CD4-positive, alpha-beta T cell treated with Interleukin-21 for 1 hour (primary cell): ENCODE measurements at places on chromosomes 11 and 22.

GRCh38 chr11:33291004-33291777 is 34.0 kb downstream of the HIPK3 start:
- no peak for DNase-seq

- peak; percentile 9 for DNase-seq
These were observed 58.1 kb downstream of the LRP5 start for GRCh38 chr11:68370211-68371111.

DNA sequence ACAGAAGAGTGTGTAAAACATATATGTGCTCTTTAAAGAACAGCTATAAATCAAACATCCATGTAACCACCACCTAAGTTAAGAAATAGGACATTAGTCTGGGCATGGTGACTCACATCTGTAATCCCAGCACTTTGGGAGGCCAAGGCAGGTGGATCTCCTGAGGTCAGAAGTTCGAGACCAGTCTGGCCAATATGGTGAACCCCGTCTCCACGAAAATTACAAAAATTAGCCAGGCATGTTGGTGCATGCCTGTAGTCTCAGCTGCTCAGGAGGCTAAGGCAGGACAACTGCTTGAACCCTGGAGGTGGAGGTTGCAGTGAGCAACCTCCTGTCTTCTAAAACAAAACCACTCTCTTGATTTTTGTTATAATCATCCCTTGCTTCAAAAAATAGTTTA is 103.3 kb downstream of the LRRC32 start:
- DNase-seq, result no peak

DNA sequence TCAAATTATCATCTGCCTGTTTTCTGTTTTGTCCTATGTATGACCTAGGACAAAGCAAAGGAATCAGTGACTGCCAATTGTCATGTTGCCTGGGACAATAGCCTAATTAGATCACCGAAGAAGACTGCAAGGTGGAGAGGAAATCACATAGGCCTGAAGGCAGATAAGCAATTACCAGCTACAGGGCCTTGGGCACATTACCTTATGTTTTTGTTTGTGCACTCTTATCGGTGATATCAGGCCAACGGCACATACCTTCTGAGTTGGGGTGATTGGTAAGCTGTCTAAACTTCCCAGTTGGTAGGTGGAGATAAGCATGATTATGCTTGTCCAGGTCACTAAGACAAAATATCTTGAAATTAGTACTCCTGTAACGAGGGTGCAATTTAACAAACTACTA is 58.1 kb upstream of the FAM181B start:
- DNase-seq, result no peak

DNA sequence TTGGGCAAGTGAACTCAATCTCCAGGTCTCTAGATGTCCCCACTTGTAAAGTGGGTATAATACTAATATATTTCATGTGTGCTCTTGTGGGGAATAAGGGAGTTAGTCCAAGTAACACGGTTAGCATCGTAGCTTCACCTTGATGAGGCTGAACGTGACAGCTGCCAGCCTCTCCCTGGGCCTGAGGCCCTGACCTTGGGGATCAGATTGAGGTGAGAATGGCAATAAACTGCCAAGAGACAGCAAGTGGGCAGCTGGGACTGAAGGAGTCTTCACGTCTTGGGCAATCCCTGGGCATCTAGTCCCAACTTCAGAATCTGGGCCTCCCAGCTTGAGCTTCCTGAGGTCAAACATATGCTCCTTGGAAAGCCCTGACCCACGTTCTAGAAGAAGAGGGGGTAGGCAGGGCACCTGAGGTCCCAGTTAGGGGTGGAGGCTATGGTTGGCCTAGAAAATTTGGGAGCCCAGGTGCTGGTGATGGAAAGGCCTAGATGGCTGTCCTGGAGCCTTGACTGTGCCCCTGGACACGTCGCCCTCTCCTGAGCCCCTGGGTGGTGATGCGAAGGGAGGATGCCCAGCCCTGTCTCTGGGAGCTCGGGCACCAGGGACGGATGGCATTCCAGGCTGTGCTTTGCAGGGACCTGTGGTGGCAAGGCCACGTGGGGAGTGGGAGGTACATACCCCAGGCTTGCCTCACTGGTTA is 23.4 kb downstream of the ADAMTS15 start:
- DNase-seq, result no peak

- peak; percentile 45 for DNase-seq
These were observed 545 bp upstream of the TIRAP start for GRCh38 chr11:126282361-126282735.

- DNase-seq, result peak; percentile 55
These were observed 6.6 kb downstream of the APOL4 start for GRCh38 chr22:36194971-36195370.

DNA sequence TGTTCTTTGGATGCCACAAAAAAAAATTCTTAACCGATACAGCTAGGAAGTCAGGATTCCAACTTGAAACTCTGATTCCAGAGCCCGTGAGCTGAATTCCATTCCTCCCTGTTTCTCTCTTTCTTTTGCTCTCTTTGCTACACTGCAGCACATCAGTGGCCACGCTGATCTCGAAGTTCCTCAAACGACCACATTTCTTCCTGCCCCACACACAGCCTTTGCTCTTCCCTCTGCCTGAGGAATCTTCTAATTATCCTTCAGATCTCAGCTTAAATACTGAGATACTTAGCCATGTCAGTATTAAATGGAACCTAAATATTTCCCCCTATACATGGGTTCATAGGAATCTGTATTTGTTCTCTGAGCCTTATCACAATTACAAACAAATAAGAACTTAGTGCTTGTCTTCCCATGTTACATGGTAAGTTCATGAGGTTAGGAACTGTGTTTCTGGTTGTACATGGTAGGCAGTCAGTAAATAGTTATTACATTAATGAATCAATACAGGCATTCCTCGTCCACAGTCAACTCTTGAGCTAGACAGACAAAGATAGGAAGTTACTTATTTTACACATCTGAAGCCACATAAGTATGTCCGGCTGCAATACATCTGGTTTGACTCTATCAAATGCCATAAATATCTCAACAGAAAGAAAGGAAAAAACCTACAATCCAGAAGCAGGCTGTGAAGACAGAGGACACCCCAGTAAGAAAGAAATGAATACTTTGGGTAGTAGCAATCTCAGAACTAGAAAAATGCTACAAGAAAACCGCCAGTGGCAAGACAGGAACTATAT is 86.6 kb downstream of the MAML2 start:
- DNase-seq, result no peak

GRCh38 chr11:122459064-122459463 is 196.5 kb upstream of the UBASH3B start:
- no peak for DNase-seq

DNA sequence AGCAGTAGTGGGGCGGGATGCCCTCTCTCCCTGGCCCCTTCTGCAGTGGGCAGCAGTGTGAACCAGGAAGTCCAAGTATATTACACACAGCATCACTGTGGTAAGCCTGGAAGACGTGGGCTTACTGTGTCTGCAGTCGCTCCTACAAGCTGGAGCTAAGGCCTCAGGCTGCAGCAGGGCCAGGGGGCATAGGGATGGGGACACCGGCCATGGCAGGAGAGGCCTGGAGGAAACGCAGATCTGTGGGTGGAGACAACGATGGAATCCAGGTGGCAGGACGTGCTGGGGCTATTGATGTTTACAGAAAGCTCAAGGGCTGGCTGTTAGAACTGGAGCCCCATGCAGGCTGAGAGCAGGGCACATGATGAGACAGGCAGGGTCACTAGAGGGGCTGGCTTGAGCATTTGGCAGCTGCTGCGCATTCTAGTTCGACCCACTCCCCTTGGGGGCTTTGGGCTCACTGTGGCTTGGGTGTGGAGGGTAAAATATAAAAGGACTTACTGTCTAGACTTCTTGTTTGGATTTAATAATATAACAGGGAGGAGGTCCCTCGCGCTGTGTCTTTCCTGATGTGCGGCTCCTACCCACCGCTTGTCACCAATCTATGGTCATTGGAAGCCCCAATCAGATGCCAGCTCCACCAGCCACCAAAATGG is 539.5 kb downstream of the TBC1D22A start:
- no peak for DNase-seq

GRCh38 chr22:43995057-43995685 is 28.9 kb upstream of the PARVB start:
- no peak for DNase-seq

- DNase-seq, result no peak
These were observed at the start of gene TMPRSS5 for GRCh38 chr11:113705871-113706655. Gene TMPRSS5 (minus strand): TSS chr11:113706308. CDS start chr11:113706224, 84 bp downstream.

DNA sequence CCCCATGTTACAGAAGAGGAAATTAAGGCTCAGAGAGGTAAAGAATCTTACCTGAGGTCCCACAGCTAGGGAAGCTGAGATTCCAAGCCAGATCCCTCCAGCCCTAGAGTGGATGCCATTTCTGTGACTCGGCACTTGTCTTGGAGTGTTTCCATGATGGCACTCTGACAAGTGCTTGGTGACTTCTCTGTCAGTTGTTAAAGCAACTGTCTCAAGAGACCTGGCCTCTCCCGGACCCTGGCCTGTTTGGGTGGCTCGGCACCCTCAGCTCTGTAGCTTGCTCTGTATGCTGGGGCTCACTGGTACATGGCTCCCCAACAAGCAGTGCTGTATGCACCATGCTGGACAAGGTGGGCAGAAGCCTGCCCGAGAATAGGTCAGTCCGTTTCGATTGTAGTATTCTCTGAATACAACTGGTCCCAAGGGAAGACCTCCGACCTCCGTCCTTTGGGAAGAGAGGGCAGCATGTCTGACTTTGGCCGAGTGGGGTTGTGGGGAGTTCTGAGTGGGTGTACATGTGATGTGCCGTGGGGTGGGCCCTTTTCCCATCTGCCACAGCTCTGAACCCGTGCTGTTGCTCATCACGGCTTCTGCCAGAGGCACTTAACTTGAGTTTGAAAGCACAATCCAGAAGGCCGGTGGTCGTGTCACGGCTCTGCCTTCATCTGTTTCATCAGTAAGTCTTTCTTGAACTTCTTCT is 12.4 kb downstream of the ACO2 start:
- DNase-seq, result no peak

DNA sequence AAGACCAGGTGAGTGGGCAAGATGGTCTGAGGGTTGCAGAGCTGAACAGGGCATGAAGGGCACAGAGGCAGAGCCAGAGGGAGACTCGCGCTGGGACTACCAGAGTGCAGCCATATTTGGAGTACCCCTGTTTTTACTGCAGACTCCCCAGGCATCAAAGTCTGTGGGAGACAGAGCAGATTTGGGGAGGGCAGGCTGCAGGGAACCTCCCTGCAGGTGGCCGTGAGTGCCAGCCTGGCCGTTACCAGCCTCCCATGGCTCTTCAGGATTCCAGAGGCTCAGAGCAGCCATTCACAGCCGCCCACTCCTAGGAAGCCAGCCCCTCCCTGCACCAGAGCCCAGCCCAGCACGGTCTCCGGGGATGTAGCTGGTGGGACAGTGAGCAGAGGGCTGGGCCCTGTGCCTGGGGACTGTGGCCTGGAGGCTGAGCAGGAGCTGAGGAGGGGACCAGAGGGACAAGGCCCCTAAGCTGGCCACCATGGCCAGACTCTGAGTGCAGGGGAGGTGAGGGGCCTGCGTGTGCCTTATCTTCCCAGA is at the start of gene SEPTIN3:
TSS of gene SEPTIN3 (plus strand) at position 334 of the 537 bp plus-strand sequence. CDS start 2,050 bp downstream, outside the sequence.
- no peak for DNase-seq

GRCh38 chr11:20934516-20934915 is 265.1 kb downstream of the NELL1 start:
- DNase-seq, result no peak

- no peak for DNase-seq
These were observed 62.2 kb downstream of the MORC2 start for GRCh38 chr22:30906411-30906810.

DNA sequence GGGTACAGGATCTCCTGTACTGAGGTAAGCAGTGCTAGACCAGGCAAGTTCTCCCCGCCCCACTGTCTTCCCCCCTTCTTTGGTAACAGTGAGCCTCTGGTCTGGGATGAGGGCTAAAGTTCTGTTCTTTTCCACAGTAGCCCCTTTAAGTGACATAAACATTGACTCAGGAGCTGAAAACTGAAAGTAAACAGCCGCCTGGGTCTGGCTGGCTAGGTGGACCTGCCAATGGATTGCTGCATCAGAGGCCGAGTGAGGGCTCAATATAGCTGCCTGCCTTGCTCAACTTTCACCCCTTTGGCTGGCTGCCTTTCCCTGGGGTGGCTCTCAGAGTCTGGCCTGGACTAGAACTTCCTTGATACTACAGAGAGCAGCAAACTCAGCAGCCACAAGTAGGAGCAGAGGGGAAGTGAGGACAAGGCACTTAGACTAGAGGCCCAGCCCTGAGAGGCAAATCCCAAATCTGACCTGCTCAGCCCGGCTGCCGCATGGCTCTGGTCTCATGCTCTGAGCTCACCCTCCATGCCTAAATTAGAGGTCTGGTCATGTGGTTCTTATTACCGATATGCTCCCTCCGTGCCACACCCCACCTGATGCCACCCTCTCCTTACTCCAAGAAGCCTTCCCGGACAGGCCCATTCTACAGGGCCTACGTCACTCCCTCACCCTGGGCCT is 9.6 kb upstream of the UCP3 start:
- DNase-seq, result no peak

GRCh38 chr22:49728570-49729271 is 99.0 kb downstream of the BRD1 start:
- no peak for DNase-seq

DNA sequence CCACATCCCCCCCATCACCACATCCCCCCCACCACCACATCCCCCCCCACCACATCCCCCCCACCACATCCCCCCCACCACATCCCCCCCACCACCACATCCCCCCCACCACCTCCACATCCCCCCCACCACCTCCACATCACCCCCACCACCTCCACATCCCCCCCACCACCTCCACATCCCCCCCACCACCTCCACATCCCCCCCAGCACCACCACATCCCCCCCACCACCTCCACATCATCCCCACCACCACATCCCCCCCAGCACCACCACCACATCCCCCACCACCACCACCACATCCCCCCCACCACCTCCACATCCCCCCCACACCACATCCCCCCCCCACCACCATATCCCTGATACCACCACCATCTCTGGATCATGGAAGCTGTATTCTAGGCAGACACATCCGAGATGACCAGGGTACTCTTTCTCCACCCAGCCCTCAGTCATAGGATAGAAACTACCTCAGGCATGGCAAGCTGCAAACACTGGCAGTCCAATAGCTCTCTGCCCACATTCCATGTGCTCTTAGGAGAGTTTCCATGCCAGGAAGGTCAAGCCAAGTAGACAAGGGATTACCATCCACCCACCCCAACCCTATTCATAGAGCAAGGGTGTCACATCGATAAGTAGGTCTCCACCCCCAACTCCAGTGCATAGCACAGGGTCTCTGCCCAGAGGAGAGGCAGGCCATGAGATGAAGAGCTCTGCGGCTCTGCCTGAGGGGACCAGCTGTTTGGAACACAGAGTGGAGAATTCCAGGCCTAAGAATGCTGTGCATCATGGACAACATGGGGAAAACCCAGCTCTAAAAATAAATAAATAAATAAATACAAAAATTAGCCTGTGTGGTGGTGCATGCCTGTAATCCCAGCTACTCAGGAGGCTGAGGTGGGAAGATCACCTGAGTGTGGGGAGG is 33.0 kb upstream of the TEAD1 start:
- no peak for DNase-seq
